Stimulated activated CD4-positive, alpha-beta T cell treated with anti-CD3 and anti-CD28 coated beads, Interleukin-1b, Interleukin-23, amount 100 ng/mL, for 48 hours (primary cell): ENCODE measurements at places on chromosomes 16 and 17.

DNA sequence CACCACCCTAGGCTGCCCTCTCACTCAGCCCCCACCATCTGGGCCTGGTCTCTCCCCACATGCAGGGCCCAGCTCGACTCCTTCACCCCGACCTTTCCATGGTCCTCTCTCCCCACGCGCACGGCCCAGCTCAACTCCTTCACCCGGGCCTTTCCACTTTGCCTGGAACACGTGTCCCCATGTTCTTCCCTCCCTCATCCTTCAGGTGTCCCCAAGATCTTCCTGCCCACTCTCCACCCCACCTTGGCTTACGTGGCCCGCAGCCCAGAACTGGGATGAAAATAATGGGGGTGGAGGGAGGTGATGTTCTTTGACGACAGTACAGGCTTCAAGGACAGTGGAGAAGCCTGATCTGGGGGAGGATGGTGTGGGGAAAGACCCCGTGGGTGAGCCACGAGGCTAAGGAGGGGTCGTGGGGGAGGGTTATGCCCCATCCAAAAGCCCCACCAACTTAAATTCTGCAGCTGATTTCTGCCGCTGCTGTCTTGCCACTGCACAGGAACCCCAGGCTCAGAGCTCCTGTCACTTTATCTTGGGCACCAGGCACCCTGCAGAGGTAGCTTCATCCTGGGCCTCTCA lies 9.9 kb upstream of the MEAK7 start:
- no peak for DNase-seq

- DNase-seq: no peak
Measured at GRCh38 chr17:57676543-57676942, 68.6 kb downstream of the CCDC182 start.

DNA sequence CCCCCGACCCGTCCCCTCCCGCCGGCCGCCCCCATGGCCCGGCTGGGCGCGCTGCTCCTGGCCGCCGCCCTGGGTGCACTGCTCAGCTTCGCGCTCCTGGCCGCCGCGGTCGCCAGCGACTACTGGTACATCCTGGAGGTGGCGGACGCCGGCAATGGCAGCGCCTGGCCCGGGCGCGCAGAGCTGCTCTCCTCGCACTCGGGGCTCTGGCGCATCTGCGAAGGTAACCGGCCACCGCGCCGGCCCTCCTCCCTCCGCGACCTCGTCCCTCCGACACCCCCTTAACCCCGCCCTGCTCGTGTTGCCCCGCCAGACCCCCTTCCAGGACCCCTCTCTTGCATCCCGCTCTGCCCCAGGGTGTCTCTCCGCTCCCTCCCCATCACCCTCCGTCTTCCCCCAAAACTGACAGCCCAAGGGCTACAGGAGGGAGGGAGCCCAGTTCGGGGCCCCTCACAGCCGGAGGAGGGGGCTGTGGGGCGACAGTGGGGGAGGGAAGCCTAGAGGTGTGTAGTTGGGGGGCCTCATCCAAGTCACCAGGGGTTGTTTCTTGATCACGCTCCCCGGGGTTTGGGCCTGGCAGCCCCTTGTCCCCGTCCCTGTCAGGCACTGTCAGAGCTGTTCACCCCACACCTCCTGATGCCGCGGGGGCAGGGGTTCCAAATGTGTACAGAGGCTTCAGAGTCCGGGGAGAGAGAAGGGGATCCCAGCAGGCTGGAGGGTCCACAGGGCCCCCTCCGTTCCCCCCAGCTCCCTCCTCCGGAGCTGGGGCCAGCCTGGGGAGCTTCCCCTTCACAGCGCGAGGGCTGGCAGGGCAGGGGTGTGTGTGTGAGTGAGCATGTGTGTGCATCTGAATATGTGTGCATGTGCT lies 794 bp downstream of the TMEM235 start:
- DNase-seq: no peak

DNA sequence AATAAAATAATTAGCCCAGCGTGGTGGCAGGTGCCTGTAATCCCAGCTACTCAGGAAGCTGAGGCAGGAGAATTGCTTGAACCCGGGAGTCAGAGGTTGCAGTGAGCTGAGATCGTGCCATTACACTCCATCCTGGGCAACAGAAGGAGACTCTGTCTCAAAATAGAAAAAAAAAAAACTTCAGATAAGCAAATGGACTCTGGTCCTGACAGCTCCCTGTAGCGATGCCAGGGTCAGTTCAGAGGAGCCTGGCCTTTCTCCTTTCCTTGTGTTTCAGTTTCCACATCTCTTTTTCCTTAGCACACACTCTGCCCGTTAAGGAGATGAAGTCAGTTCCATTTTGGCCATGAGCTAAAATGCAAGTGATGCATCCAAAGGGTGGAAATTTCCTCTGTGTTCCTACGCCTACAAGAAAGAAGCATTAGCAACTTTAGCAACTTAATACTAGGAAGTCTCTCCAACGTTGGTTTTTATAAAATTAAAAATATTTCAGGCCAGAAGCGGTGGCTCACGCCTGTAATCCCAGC lies 11.6 kb upstream of the GRB2 start:
- no peak for DNase-seq

- no peak for DNase-seq
Measured at GRCh38 chr17:72489272-72489641, 368.4 kb downstream of the SOX9 start.

DNA sequence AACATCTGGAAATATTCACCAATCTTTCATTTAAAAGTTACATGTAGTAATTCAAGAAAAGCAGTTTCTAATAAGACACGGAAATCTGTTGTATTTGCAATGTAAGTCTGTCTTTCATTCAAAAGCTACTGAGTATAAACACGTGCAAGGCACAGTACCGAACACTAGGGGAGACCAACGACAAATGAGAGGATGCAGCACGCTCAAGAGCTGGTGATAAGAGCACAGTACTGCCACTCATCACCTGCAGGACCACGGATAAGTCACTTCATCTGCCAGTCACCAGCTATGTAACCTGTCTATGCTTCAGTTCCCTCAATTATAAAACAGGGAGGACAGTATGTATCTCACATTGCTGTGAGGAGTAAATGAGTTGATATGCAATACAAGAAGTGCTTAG lies 67.1 kb downstream of the CLEC18A start:
- DNase-seq: peak; percentile 37

GRCh38 chr17:51375771-51376170 lies 115.4 kb downstream of the UTP18 start:
- no peak for DNase-seq

- DNase-seq: no peak
Measured at GRCh38 chr17:851924-852323, 69.8 kb downstream of the MRM3 start.

GRCh38 chr16:70657956-70658355 lies 11.6 kb downstream of the IL34 start:
- DNase-seq: no peak

- no peak for DNase-seq
Measured at GRCh38 chr16:2206780-2207433, 1.7 kb downstream of the MLST8 start.

- DNase-seq: no peak
Measured at GRCh38 chr16:57394444-57394843, 10.1 kb upstream of the CCL17 start.

DNA sequence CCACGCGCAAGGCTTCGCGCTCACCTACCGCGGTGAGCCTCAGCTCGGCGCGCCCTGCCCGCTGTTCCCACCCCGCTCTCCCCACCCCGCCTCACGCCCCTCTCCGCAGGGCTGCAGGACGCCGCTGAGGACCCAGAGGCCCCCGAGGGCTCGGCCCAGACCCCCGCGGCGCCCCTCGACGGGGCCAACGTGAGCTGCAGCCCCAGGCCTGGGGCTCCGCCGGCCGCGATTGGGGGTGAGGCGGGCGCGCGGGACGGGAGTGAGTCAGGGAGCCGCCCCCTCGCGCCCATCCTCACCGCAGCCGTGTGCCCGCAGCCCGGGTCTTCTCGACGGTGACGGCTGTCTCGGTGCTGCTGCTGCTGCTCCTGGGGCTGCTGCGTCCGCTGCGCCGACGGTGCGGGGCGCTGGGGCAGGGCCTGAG lies 1.9 kb upstream of the PAQR4 start:
- no peak for DNase-seq

GRCh38 chr17:68950725-68951124 lies 4.5 kb downstream of the ABCA8 start:
- no peak for DNase-seq

DNA sequence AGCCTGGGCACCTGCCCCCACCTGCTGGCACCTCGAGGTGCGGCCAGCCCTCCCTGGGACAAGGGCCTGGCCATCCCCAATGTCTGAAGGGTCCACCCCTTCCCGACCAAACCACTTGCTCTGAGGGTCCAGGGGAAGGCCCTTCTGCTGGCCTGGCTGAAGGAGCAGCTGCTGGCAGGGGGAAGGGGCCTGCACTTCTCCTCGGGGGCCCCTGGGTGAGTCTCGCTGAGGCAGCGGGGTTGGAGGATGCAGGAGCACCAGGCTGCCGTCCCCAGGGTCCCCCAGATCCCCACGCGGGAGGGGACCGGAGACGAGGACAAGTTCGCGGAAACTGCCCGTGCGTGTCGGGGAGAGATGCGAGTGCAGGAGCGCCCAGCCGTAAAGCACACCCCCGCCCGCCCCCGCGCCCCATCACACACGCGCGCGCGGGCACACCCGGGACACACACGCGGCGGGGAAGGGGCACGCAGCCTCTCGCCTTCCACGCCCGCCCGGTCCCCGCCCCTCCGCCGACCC lies 725 bp upstream of the CACNA1H start:
- peak; percentile 17 for DNase-seq

DNA sequence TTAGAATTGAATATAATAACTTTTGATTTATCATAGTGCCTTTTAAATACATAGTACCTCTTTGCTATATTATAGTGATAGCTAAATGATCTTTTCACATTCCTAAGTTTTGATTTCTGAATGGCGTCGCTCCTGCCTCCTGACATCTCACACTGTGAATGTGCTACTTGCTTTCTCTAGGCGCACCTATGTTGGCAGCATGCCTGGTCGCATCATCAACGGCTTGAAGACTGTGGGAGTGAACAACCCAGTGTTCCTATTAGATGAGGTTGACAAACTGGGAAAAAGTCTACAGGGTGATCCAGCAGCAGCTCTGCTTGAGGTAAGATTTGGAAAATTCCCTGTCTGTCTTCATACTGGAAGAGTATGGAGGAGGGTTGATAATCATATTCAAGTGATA lies 29.8 kb upstream of the ABCC11 start:
- DNase-seq: no peak

DNA sequence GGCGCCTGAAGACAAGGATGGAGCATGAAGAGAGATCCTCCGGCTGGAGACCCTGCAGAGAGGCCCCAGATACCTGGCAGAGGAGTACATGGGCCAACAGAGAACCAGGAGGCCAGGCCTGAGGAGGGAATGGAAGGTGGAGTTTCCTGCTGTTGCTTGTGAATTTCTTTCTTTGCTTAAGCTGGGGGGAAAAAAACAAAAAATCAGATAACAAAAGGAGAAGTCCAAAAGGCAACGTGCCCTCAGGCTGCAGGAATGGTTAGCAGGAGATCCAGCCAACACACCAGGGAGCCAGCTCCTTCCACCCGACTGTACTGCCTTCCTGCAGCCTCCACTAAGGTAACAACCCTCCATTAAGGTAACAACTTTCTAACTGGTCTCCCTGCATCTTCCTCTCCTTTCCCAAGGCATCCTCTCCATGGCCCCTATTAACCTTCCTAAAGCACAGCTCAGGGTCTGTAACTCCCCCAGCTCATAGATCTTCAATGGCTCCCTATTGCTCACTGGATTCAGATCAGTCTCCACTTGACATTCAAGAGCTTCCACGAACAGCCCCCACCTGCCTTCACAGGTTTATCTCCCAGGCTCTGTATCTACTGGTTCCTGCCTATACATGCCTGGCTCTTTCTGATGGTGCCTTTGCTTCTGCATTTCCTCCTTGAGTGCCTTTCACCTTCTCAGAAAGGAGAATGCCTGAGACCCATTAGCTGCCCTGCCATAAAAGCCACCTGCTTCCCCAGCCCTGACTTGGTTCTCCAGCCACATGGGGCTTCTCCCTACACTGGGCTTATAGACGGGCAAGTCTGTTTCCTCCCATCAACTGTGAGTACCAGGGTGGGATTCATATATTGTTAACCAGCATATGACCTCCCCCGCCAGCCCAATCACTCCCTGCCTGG lies 725 bp upstream of the ARL5C start:
- no peak for DNase-seq

DNA sequence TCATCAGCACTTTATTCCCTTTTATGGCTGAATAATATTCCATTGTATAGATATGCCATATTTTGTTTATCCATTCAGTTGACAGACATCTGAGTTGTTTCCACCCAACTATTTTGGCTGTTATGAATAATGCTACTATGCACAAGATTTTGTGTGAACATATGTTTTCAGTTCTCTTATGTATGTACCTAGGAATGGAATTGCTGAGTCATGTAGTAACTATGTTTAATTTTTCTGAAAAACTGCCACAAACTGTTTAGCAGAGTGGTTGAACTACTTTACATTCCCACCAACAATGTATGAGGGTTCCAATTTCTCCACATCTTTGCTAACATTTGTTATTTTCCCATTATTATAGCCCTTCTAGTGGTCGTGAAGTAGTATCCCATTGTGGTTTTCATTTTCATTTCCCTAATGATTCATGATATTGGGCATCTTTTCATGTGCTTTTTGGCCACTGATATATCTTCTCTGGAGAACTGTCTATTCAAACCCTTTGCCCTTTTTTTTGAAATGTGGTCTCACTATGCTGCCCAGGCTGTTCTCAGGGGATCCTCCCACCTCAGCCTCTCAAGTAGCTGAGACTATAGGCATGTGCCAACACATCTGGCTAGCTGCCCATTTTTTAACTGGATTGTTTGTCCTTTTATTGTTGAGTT lies 26.3 kb downstream of the SMURF2 start:
- peak; percentile 15 for DNase-seq

DNA sequence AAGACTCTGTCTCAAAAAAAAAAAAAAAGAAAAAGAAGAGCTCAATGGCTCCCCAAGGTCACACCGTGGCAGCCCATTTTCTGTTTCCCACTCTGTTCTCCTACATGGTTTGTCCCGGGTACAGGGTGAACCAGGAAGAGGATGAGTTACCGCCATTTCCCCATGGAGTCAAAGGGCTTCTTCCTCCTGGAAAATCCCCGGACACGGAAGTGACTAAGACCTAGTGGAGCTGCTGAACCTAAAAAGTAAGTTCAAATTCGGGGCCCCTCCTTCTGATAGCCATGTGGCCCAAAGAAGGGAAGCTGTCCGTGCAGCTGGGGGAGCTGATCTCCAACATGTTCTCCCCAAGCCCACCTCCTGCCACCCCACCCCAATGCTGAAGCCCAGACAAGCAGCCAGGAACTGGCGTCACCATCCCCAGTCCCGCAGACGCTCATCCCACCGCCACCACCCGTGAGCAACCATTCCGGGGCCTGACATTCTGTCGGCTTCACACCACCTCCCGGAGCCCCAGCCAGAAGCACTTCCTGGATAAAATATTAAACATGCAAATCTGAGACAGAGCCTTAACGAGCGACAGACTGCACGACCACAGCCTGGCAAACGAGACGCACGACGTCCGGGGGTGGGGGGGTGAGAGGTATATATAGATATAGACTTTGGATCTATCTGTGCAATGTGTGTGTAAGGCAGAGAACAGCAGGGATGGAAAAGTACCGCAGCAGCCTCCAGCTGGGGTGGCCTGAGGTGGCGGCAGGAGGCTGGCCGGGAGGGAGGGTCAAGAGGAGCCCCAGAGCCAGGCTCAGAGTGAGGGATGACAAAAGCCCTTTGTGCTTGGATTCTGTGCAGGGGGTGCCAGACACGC lies 17.6 kb downstream of the EPOP start:
- DNase-seq: no peak
